ENCODE measurements at places on chromosomes 3 and 15.

DNA sequence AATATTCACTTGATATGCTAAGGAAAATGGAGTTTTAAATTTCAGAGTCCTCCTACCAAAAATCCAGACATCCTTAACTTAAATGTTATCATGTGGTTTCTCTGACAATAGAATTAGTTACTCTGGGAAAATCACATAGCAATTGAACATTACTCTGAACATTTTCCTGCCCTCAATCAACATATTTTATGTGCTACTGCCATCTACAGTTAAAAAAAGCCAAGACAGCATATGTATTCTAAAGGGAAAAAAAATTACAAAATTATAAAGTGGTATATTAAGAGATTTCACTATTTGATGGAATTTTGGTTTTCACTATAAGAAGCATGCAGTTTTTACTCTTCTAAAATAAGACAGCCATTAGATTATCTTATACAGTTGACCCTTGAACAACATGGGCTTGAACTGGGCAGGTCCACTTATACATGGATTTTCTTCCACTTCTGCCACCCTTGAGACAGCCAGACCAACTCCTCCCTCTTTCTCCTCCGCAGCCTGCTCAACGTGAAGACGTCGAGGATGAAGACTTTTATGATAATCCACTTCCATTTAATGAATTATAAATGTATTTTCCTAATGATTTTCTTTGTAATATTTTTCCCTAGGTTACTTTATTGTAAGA, 122.3 kb downstream of the ATP1B3 start:
- no peak for DNase-seq

DNA sequence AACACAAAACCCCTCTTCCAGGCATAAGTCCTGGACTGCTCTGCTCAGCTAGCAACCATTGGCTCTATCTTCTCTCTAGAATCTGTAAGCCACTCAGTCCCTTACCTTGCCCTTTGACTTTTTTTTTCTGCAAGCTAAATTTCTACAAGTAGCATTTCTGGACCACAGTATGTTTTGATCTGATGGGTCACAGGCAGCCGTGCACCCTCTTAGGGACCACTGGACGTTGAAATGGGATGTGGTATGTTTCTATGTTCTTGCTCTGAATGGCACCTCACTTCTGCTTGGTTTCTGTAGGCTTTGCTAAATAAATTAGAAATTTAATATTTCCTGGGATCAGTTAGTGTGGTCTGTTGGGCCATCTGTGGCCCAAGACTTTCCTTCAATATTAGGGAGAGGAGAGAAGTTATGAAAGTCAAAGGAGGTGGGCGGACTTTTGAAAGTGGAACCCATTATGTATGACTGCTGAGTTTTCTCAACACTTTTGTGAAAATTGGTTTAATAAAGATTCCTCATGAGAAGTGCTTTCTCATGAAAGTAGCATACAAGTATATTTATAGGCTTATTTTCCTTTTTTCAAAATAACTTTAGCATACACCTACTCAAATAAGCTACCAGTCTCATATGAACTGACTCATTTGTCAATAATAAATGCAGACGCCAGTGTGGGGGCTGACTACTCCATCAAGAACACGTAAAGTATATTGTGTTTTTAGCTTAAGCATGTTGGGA, 18.4 kb upstream of the TIPARP start:
- DNase-seq, result no peak

DNA sequence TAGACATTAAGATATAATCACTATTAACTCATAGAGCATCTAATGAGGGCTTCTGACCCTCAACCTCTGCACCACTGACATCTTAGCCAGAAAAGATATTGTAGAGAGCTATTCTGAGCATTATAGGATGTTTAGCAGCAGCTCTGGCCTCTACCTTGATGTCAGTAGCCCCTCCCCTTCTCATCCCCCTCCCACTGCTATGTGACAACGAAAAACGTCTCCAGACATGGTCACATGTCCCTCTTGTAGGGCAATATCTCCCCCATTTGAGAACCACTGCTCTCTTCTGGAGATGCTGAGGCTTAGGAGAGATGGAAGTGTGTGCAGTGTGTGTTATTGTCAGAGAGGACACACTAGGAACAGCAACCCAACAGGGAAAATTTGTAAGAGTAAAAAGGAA, 242.3 kb downstream of the FEZF2 start:
- DNase-seq, result no peak

GRCh38 chr15:77048135-77048876, 22.6 kb downstream of the TSPAN3 start:
- DNase-seq, result no peak

- DNase-seq, result no peak
Observed at GRCh38 chr15:56168394-56168793, 75.3 kb downstream of the RFX7 start.

- DNase-seq, result no peak
Observed at GRCh38 chr15:90031231-90031791, 30.2 kb downstream of the ZNF710 start.
